NCI-H1930 (cell line): ENCODE measurements at places on chromosomes 7 and 10.

DNA sequence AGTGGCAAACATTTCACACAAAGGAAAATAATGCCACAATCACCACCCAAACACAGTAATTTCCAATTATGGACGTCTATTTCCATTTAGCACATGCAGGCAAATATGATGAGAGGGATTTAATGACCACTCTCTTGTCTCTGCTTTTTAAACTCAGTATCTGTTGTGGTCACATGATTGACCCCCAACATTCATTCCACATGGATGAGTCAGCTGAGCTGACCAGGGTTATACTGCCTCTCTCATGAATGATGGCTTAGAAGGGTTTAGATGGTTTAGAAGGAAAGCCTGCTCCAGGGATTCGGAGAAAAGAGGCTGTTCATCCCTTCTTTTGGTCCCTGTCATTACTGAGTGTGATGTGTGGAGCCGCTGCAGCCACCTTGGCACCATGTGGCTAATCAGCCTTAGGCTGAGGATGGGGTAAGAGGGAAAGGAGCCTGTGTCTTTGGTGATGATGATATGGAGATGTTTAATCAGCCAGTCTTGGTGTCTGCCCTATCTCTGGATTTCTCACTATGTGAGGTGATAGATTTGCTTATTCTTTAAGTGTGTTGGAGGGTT, 38.2 kb upstream of the JAKMIP3 start:
- no peak for DNase-seq

- no peak for DNase-seq
These were observed 25.5 kb downstream of the TMEM248 start for GRCh38 chr7:66946545-66946944.

- DNase-seq, result no peak
These were observed 26.7 kb downstream of the ELAPOR2 start for GRCh38 chr7:87032604-87033339.

GRCh38 chr7:151851145-151851751, 25.7 kb downstream of the PRKAG2 start:
- no peak for DNase-seq

- no peak for DNase-seq
These were observed 136.3 kb downstream of the ELFN1 start for GRCh38 chr7:1806354-1806753.

DNA sequence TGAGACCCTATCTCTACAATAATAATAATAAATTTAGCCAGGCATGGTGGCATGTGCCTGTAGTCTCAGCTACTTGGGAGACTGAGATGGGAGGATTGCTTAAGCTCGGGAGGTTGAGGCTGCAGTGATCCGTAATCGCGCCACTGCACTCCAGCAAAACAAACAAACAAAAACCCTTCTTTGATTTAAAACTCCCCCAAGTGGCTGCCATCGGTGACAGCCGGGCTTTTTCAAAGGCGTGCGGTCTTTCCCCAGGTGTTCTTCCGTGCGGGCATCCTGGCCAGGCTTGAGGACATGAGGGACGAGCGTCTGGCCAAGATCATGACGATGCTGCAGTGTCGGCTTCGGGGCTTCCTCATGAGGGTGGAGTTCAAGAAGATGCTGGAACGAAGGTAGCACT, 1.9 kb upstream of the MYH16 start:
- DNase-seq, result no peak

GRCh38 chr10:52280051-52280450, 34.0 kb upstream of the DKK1 start:
- DNase-seq, result no peak

- DNase-seq, result no peak
These were observed 110.8 kb downstream of the TPK1 start for GRCh38 chr7:144725070-144725469.

GRCh38 chr10:71371750-71372166, 25.0 kb upstream of the CDH23 start:
- DNase-seq, result no peak

DNA sequence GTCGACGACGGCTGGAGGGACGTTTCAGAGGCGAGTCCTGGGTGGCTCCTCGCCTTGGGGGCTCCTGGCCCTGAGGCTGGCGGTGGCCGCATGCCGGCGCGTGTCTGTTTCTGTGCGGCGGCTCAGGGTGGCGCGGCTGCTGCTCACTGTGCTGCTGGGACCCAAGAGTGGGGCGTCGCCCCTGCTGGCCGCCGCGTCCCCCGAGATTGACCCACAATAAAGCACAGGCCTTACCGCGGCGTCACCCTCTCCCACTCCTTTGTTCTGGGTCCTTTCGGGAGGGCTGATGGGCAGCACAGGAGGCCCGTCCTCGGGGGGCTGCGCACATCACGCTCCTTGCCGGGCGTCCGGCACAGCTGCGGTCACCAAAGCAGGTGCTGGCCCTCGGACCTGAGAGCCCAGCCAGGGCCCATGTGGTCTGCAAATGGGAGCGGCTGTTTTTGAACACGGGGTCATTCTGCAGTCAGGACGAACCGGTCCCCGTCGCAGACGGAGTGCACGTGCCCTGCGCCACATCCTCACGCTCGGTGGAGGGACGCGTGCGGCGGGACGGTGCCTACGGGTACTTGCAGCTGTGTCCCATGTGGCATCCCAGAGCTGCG, 19.2 kb downstream of the GET4 start:
- no peak for DNase-seq

DNA sequence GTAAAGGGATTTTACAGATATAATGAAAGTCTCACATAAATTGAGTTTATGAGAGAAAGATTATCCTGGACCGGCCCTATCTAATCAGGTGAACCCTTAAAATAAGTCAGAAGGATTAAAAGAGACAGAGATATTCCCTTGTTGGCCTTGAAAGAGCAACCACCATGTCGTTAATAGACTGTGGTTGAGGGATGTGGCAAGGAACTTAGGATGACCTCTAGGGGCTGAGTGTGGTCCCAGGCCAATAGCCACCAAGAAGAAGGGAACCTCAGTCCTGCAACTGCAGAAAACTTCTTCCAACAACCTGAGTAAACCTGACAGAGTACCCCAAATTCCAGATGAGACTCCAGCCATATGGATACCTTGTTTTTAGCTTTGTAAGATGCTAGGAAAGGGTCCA, 121.5 kb downstream of the POLR1F start:
- DNase-seq, result no peak

DNA sequence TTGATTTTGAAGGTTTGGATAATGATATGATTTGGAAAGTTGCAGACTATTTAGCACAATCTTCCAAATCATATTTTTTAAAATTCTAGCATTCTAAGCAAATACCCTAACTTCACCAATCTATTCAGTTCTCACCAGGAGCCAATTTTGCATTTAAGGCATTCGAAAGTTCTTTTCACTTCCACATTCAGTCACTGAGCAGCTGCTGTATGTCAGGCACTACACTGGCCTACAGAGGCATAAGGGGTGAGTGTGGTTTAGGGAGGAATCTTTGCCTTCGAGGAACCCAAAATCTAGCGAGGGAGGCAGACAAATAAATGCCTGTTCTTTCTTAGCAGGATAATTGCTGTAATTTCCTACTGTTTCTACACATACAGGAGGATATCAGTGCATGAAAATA, 10.7 kb upstream of the UCN3 start:
- no peak for DNase-seq

DNA sequence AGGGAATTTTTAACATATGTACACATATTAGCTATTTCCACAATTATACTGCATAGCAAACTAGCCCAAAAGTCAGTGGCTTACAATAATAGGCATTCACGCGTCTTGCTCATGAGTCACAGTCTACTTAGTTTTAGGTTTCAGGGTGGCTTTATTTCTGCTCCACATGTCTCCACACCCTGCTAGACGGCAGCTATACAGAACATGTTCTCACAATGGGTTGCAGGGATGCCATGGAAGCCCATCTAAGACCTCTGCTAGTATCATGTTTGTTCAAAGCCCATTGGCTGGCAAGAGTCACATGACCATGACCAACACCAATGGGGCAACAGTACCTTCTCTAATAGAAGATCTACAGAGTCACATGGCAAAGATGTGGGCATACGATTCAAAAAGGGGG, 96.3 kb upstream of the NEBL start:
- no peak for DNase-seq

DNA sequence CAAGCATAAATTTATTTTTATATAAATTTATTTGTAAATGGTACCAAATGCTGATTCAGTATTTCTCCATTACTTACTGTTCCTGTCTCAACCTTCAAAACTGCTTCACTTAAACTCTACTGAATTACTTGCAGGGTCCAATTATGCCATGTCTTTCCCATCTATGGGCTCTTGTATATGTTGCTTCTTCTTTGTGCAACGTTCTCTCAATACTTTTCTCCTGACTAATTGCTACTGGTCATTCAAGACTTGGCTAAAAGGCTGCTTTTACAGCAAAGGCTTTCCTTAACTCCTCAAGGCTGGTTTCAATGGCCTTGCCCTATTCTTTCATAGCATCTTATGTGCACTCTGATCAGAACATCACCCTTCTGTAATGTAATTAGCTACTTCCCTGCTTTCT, 67.9 kb downstream of the RNLS start:
- DNase-seq, result no peak

GRCh38 chr10:102628451-102628911, 15.8 kb upstream of the TRIM8 start:
- DNase-seq, result no peak

DNA sequence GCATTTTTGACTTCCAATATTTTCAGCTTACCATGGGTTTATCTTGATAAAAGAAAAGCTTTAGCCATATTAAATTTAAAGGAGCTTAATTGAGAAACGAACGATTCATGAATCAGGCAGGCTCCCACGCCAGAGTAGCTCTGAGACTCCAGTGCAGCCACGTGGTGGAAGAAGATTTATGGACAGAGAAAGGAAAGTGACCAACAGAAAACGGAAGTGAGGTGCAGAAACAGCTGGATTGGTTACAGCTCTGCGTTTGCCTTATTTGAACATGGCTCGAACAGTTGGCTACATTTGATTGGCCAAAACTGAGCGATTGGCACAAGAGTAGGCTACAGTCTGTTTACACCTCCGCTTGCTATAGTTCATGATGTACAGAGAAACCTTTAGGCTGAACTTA, 395.4 kb downstream of the GATA3 start:
- no peak for DNase-seq

DNA sequence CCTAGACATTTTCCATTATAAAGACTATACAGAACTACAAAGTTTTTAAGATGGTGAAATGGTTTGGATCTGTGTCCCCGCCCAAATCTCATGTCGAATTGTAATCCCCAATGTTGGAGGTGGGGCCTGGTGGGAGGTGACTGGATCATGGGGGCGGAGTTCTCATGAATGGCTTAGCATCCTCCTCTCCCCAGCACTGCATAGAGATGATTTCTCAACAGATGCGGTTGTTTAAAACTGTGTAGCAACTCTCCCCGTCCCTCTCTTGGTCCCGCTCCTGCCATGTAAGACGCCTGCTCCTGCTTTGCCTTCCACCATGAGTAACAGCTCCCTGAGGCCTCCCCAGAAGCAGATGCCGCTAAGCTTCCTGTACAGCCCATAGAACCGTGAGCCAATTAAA, 1.6 kb downstream of the FAM133B start:
- DNase-seq, result no peak

- DNase-seq, result no peak
These were observed 221.0 kb downstream of the AUTS2 start for GRCh38 chr7:69819333-69819705.

DNA sequence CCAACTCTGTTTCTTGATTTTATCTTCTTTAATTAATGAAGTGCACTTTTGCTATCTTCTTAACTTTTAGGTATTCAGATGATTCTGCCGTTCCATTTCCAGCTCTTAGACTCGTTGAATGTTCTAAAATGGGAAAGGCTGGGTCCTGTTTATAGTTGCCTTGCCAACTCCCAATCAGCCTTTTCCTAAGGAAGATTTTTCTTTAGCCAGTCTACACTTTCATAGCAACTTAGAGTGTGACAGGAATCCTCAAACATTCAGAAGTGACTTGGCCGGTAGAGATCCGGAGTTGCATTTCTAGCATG, 23.0 kb upstream of the TRIL start:
- DNase-seq, result no peak

DNA sequence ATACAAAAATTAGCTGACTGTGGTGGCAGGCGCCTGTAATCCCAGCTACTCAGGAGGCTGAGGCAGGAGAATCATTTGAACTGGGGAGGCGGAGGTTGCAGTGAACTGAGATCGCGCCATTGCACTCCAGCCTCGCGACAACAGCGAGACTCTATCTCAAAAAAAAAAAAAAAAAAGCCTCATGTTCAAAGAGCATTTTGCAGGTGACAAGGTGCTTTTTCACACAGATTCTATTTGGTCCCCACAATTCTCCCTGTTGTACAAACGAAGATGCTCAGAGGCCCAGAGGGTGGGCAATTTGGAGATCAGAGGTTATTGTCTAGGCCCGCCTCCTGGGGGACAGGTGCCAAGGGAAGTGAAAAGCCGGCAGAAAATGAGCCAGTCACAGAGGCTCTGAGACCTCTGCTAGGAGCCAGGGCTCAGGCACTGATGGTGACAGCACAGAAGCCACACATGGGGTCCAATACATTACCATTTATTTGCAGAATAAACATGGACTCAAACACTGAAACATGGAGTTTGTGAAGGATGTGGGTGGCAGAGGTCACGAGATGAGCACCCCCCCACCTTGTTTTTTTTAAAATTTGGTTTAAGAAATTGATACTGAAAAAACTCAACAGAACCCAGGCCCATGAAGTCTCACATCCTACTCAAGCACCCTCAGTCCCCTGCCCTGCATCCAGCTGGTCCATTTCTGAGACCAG, 882 bp upstream of the GAL3ST4 start:
- no peak for DNase-seq

- DNase-seq, result no peak
These were observed 90.3 kb downstream of the CHN2 start for GRCh38 chr7:29284696-29285443.

- no peak for DNase-seq
These were observed 4.5 kb upstream of the CYTH3 start for GRCh38 chr7:6276911-6277408.

DNA sequence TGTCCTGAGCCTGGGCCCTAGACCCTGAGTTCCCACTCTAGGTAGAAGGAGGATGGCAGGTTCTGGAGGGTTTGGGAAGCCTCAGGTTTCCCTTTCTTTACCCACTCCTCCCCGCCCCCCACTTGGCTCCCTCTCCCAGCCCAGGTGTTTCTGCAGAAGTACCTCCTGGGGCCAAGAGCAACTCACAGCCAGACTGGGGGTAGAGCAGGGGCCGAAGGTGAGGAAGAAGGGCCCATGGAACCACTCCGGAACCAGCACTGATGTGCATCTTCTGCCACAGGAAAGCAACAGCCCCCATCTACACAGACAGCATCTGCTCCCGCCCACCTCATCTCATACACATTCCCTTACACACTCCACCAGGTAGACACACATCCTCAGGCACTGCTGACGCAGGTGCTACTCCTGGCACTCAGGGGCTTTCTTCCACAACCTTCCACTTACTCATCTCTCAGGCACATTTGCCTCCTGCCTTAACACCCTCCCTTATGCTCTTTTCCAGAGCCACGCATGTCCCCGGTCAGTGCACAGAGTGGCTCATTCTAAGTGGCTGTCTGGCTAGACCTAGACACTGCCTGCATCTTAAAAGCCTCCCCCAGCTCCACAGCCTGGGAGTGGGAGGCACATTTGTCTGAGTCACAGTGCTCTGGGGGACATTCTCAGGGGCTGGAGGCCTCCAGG, 1.8 kb downstream of the EPHB6 start:
- no peak for DNase-seq

GRCh38 chr7:38751416-38751815, 120.2 kb upstream of the AMPH start:
- DNase-seq, result no peak
